T-helper 1 cell (primary cell): ENCODE measurements at places on chromosomes 5 and 9.

GRCh38 chr9:131624636-131625507 lies 79.5 kb downstream of the PRRT1B start:
- DNase-seq: no peak

- no peak for DNase-seq
These were observed 255.9 kb upstream of the ACO1 start for GRCh38 chr9:32128546-32128945.

DNA sequence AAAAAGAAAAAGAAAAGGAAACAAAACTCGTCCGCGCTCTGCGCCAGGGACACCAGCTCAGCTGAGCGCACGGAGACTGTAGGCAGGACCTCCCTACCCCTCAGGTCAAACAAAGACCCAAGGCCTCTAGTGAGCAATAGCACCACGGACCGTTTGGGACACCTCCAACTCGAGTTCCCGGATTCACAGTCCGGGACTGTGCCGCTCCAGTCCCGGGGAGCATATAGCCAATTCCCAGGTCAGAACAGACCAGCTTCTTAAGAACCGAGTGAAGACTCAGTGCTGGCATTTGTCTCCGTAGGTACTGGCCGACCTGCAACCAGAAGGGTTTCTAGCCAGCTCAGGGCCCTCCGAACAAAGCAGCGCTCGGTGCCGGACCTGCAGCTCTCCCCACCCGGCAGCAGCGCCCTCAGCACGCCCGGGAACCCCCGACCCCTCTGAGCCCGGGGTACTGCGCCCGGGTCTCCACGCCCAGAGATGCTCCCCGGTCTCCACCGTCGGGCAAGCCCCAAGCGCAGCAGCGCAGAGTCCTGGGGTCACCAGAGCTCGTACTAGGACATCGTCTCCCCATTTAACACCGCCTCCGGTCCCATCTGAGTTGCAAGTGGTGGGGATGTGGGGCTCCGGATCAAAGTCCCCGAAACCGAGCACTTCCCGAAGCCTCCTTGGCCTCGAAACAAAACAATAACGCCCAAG lies 591 bp downstream of the ABCA1 start:
- no peak for DNase-seq

- DNase-seq: no peak
These were observed 179.0 kb upstream of the ADRA1B start for GRCh38 chr5:159737263-159737662.

- DNase-seq: no peak
These were observed 143.7 kb upstream of the SLC30A5 start for GRCh38 chr5:68950125-68950524.

DNA sequence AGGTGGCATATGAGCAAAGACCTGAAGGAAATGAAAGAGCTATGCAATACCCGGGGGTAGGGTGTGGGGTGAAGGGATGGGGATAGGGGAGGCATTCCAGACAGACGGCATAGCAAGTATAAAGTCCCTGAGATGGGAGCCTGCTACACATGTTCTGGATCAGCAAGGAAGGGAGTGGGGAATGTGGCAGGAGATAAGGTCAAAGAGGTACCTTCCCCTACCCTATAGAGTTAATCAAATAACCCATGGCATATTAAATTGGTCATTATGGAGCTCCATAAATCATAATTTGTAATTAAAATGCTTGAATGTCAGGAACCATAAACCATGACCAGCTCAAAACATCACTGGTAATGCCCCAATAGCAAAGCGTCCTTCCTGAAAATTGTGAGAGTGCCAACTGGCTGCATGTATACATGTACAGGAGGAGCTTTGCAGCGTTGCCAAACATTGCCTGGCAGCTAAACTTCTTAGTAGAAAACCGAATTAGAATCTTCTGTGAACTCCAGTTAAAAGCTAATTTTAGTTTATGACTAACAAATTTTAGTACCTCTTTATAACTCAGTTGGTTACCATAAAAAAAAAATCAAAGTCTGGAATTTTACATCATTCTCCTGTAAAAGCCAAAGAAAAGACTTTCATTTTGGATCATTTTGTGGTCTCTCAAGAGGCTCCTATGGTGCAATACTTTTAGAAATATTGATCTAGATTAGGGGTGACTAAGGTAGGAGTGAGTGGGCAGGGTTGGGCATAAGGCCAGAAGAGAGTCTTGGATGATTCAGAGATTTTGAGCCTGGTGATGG lies 4.7 kb downstream of the DNAI1 start:
- DNase-seq: no peak

- no peak for DNase-seq
These were observed 10.8 kb downstream of the SPAAR start for GRCh38 chr9:35920051-35920620.

GRCh38 chr5:87313216-87313615 lies 45.5 kb downstream of the RASA1 start:
- no peak for DNase-seq

GRCh38 chr5:83492331-83492730 lies 20.8 kb downstream of the VCAN start:
- DNase-seq: no peak

DNA sequence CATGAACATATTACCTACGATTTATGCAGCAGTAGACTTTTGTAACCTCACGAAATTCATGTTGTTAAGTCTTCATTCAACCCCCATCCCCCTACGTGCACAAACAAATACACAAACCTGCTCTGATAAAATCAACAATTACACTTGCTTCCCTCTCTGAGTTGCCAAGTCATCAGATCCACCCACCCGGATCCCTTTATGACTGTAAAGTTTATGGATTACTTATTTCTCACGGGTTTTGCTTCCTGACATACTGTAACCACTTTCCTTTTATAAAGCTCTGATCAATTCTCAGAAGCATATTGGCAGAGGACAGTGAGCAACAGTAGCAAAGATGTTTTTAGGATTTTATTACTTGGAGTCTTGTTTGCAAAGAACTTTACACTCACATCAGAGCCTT lies 70.5 kb downstream of the MLLT3 start:
- DNase-seq: no peak

DNA sequence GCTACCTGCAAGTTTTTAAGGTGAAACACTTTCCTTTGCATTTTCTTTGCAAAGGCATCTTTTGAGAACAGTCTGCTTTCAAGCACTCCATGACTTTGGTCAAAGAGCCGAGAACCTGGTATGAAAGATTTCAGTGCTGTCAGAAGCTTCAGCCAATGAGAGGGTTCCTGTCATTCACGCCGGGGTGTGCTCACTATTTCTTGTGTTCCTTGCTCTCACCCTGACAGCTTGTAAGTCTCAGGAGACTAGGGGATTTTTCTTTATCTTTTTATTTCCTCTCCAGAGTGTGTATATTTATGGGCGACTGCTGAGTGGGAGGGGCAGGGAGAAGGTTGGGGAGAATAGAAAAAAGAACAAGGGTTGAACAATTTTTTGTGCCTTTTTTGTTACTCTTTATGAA lies 334.0 kb downstream of the PSAT1 start:
- no peak for DNase-seq

GRCh38 chr5:33934176-33934575 lies 2.0 kb upstream of the RXFP3 start:
- no peak for DNase-seq

GRCh38 chr9:77751341-77752091 lies 103.4 kb upstream of the GNA14 start:
- no peak for DNase-seq

DNA sequence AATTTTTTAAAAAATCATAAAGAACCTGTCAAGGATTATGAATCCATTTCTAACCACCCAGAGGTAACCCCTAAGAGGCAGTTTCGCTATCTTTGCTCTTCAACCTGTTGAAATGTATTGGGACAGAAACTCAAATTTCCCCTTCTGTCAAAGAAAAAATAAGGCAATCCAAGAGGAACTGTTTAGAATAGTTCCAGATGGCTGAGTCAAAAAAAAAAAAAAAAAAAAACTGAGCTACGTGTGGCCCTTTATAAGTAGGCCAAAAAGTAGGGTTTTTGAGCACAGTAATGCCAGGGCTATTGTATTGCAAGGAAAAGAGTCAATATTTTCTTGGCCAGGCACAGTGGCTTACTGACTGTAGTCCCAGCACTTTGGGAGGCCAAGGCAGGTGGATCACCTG lies 94.9 kb downstream of the RAD23B start:
- no peak for DNase-seq

DNA sequence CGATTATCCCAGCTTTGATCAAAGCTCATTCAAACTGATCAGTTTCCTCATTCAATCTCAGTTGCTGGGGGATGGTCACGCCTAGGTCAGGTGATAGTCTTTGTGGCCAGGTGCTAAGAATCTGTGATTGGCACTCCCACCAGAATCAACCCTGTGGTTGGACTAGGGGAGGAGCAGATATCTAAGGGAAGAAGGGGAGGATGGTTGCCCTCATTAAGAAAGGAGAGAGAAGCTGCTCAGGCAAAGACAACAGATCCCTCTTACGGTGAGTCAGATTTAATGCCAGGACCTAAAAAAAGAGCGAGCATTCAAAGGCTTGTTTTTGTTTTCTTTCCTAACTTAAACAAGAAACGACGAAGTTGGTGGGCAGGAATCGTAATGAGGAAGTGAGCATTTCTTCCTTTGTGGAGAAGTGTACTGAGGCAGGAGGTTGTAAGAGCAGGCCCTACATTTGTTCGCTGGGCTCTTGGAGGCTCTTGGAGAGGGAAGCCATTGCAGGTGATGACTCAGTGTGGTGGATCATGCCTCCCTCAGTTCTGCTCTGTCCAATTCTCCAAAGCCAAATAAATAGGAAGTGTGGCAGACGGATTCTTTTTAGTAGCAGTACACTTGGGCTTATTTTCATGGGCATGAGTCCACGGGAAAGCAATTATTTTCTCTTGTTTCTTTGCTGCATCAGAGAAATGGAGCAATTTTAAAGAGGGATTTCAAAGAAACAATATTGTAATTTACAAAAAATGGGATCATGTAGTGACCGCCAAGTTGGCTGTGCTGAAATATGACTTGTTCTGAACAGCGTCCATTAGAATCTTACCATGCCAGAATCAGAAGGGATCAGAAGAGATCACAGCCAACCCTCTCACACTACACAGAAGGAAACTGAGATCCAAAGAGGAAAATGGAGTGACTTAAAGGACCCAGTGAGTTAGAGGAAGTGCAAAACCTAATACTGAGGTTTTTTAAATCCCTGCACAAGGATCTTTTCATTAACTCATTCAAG lies 18.7 kb upstream of the TGFBR1 start:
- DNase-seq: no peak

- no peak for DNase-seq
These were observed 21.5 kb upstream of the IDNK start for GRCh38 chr9:83601463-83601862.

- DNase-seq: no peak
These were observed 72.6 kb downstream of the SH3RF2 start for GRCh38 chr5:146009020-146009419.

DNA sequence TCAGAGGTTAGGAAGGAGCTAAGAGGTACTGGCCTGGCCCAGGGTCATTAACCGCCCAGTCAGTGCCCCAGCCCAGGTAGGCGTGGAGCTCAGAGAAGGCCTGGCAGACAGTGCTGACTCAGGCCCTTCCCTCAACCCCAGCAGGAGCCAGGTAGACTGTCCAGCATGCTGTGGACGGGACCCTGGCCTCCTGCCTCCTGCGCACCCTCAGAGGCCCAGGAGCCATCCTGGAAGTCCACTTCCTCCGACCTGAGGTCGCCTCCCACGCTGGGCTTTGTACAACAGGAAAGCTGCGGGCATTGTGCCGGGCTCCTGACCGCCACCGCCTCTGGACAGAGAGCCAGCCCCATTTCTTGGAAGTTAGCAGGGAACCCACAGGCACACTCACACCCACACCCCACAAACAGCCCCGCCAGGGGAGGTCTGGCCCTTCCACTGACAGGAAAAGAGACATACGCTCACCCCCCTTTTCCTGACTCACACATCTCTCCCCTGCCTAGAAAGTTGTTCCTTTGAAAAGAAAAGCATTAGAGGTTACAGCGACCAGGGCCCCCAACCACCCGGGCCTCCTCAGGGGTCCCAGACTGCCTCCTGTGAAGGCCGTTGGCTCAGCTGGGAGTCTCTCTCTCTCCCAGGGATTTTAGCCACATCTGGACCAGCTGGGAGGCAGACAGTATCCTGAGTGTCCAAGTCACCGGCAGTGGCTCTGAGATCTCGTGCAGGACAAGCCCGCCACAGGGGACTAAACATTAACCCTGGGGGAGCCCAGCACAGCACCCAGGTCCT lies 7.7 kb downstream of the RALGDS start:
- DNase-seq: no peak

DNA sequence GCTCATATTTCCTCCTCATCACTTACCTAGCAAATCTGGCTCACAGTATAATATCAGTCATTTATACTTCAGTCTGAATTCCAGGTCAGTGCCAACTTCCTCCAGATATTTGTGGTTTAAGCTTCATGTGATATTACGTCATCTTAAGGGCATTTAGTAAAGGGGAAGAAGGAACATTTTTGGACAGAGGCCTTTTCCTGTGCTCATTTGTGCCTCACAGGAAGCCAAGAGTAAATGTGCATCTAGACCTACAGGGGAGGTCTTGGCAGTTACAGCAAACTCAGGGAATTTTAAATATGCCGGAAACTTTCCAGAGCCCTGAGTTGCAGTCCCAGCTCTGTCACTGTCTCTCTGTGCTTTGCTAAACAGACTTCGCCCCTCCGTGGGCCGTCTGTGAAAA lies 12.3 kb upstream of the KCNIP1 start:
- no peak for DNase-seq

DNA sequence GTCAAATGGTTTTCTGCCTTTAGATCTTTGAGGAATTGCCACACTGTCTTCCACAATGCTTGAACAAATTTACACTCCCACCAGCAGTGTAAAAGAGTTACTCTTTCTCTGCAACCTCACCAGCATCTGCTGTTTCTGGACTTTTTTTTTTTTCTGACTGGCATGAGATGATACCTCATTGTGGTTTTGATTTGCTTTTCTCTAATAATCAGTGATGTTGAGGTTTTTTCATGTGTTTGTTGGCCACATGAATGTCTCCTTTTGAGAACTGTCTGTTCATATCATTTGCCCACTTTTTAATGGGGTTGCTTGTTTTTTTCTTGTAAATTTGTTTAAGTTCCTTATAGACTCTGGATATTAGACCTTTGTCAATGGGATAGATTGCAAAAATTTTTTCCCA lies 129.2 kb upstream of the PTGER4 start:
- no peak for DNase-seq

DNA sequence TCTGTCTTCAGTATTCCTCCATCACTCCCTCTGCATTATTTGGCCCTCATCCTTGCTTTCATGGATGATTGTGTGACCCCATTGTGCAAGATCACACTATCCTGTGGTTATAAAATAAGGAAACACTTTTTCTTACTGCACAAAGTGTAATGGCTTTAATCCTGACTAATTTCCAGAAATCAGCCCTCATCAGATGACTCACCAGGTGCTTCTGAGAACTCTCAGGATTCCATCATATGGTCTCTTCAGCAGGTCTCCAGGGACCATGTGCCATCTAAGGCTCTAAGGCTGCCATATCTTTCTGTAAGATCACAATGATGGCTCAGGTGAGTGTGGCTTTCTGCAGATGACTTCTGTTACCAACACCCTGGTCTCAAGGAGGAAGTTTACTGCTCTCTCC lies 27.3 kb upstream of the FER start:
- no peak for DNase-seq

DNA sequence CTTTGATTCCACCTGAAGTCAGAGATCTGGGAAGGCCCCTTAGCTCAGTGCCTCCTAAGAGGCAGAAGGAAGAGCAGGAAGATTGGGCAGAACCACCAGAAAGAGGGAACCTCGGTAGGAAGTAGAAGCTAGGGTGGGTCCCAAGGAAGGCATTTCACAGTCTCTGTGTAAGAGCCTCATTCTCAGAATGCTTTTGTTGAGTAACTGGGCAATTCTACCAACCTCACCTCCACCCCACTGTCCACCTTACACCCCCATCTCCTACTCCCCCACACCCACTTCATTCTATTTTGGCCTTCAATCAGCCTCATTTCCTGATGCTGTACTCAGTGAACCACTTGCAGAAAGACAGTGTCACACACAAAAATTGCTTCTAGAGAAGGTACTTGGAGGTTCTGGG lies 3.5 kb downstream of the HBEGF start:
- DNase-seq: no peak
